ENCODE measurements at places on chromosomes 5 and 9.

- H3K4me1 ChIP-seq: peaks cover 5% of the 10 kb centered on the region
- no peak overlapping the region for H3K27ac ChIP-seq
- DNase-seq: no peak
- H3K36me3 ChIP-seq: no peaks in the 10 kb centered on the region
- H3K27me3 ChIP-seq: no peaks in the 10 kb centered on the region
These were observed 179.1 kb downstream of the GOLPH3 start for GRCh38 chr5:31995006-31995405.

DNA sequence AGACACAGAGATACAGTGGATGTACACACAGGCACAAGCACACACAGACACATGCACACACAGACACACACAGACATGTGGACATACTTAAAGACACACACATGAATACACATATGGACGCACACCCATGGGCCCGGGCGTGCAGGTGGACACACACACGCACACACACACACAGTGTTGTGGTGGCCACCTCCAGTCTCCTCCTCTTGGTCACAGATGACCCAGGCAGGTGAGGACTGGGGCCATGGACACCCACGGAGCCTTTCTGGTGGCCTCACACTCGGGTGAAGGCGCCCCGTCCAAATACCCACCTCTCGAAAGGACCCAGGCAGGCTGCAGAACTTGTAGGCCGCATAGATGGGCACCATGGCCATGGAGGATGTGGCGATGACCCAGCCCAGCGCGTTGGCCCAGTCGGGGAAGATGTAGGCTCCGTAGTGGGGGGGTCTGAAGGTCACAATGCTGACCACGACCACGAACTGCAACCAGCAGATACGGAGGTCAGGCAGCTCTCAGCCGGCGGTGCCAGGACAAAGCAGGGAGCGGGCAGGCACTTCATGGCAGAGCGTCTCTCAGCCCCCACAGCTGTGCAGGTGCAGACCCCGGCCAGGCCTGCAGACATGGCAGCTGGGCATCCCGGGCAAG, 42.5 kb downstream of the SLC6A3 start:
- H3K36me3 ChIP-seq: no peaks in the 10 kb centered on the region
- DNase-seq: peak; percentile 62
- no peaks in the 10 kb centered on the region for H3K4me1 ChIP-seq
- no peak overlapping the region for H3K27ac ChIP-seq
- no peaks in the 10 kb centered on the region for H3K27me3 ChIP-seq

DNA sequence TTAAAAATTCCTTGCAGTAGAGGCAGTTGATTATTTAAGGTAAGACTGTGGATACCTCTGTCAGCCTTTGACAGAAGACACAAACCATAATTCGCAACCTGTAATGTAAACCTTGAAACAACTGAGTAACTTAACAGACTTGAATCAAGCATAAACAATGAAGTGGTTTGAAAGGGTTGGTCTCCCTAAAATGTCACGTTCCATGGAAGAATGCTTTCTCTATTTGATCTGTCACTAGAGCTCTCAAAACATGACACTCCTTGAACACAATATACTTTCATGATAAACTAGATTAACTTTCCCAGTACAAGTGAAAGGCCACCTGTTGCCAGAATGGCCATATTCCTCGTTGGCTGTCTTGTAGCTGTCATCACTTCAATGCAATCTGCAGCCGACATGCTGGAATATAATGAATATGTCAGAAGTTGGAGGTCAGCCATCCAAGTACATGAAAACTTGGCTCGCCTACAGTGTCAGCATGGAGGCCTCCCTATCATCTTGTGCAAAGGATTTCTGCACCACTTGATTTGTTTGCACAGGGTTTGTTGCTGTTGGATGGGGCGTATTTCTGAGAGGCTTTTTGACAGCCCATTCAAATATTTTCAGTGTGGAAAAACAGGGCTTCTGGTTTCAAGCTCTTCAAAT, 228.0 kb downstream of the TLE4 start:
- no peak overlapping the region for H3K27ac ChIP-seq
- H3K27me3 ChIP-seq: no peaks in the 10 kb centered on the region
- no peak overlapping the region for H3K4me3 ChIP-seq
- H3K4me1 ChIP-seq: peaks cover 3% of the 10 kb centered on the region

DNA sequence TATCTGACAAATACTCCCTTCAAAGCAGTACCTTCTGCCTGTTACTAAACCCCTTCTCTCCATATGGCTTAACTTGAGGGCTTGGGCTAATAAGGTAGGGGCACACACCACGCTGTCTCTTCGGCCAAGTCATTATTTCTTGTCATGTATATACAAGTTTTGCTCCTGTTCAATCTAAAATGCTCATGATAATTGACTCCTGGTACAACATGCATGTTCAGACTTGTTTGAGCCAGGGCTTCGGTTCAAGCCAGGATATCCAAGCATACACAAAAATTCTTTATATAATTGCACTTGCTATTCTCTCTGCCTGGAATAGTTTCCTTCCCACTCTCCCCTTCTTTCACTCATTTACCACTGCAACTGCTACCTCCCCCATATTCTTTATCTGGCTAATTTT, 756.0 kb upstream of the C9orf72 start:
- no peaks in the 10 kb centered on the region for H3K4me1 ChIP-seq
- no peak overlapping the region for H3K27ac ChIP-seq
- no peak overlapping the region for H3K4me3 ChIP-seq
- H3K36me3 ChIP-seq: no peaks in the 10 kb centered on the region

Data from aorta (tissue), 5 donors.